KBM-7 (cell line): ENCODE measurements at places on chromosomes 2 and 18.

GRCh38 chr2:40155728-40156127, 296.2 kb downstream of the SLC8A1 start:
- no peak for DNase-seq

- peak; percentile 43 for DNase-seq
These were observed 110.2 kb downstream of the CTAGE1 start for GRCh38 chr18:22307528-22307927.

DNA sequence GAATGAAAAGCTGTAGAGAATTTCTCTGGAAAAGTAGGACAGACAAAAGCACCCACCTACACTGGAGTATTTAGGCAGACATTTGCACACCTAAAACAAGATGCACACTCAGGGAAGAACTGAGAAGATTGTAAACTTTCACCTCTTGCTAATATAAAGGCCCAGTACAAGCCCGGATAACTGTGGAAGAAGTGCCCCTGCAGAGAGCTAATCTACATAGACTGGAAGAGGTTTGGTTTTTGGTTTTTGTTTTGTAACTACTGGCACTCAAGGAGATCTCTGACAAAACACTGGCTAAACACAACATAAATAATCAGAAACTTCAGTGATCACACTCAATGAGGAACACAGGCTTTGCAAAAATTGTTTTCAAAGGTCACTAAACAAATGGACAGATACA, 782.2 kb upstream of the SLC8A1 start:
- DNase-seq, result no peak

- DNase-seq, result no peak
These were observed 119.7 kb upstream of the KLF7 start for GRCh38 chr2:207285473-207285815.
